Effector CD4-positive, alpha-beta T cell (primary cell): ENCODE measurements at places on chromosomes 3 and 15.

DNA sequence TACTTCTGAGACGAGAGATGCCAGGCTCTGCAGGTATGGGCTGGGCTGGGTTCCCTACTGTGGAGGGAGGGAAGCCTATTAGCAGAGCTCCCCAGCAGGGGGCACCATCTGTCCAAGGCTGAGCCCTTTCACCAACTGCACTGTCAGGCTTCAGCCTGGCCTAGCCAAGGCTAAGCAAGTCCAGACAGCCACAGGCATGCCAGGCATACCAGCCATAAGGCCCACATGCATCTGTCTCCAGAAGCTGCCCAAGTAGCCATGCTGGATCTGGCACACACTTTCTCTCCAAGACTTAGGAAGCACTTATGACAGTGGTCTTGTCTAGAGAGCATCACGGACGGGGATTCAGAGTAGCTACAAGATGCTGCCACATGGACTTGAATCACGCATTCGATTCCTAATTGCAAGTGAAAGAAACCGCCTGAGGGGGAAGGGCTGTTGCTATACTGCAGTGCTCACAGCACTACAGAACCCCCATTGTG, 28.3 kb downstream of the RUVBL1 start:
- DNase-seq, result peak; percentile 74

DNA sequence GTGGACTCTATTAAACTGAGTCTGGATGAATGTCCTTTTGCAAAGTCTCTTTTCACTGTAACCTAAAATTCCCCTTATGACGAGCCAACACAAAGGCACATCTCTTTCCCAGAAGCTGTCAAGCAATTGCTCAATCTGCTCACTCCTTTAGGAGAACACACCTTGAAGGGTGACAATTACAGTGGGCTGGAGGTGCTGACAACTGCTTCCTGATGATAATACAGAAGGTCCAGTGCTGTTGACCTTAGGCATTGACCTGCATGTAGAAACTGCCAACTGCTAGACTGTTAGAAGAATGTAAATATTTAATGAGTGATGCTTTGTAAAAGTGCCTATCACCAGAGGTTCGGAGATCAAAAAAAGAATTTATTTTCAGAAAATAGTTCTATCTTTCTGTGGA, 757.7 kb downstream of the GRM7 start:
- DNase-seq, result no peak

- no peak for DNase-seq
These were observed 16.5 kb upstream of the FGF7 start for GRCh38 chr15:49406352-49407118.

- DNase-seq, result peak; percentile 65
These were observed 1.5 kb downstream of the ARHGEF3 start for GRCh38 chr3:56800130-56800831.

DNA sequence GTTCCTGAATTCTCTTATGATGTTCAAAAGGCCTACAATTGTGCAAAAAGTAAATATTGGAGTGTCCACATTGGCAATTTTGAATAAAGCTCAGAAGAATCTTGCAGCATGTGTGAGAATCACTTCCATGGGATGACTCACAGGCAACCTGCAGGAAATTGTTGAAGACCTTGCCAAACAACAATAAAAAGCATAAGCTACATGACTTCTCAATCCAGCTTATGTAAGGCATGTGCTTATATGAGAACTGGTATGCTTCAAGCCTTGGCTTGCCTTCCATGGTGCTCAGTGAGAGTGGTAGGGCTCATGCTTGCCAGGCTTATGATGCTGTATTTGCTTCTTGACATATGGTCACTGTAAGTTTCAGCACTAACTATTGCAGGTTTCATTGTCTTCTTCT, 18.4 kb upstream of the BCHE start:
- no peak for DNase-seq

DNA sequence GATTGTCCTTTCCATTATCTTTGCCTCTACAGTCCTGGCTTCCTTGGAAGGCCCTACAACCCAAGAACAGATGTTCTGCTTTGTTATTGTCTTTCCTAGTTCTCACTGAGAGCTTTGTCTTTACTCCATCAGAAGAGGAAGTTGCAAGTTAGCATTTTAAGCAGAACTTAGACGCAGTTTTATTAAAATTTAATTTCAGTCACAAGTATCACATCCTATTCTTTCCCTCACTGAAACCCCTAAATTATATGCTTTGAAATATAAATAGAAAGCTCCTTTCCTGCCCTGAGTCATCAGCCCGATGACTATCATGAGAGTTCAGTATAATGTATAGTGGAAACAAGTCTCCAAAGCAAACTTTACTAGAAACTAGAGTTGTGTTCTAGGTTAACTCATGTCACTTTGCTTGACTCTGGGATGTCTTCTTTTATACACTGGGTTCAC, 291.2 kb upstream of the RBMS3 start:
- DNase-seq, result no peak

GRCh38 chr3:81339040-81339845, 422.2 kb downstream of the GBE1 start:
- no peak for DNase-seq

- no peak for DNase-seq
These were observed 1030.9 kb downstream of the NAALADL2 start for GRCh38 chr3:175890066-175890465.

- no peak for DNase-seq
These were observed 11.9 kb downstream of the UBL7 start for GRCh38 chr15:74449095-74449494.

DNA sequence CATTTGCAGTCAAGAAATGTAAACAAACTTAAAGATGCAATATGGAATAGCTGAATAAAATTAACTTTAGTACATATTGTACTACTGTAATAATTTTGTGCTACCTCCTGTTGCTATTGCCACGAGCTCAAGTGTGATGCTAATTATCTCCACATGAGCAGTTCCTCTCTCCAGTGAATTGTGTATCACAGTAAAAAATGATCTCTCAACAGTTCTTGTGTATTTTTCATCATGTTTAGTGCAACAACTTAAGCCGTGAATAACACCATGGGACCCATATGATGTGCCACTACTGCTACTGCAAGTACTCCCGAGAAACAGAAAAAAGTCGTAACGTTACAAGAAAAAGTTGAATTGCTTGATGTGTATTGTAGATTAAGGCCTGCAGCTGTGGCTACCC, 12.4 kb downstream of the RIOX2 start:
- DNase-seq, result no peak

- no peak for DNase-seq
These were observed 459.9 kb downstream of the RAP2B start for GRCh38 chr3:153621953-153622352.

- DNase-seq, result no peak
These were observed 498.2 kb downstream of the PYDC2 start for GRCh38 chr3:191958980-191959671.

- no peak for DNase-seq
These were observed 76.0 kb upstream of the LIMD1 start for GRCh38 chr3:45518376-45519135.

- DNase-seq, result no peak
These were observed 31.8 kb downstream of the USF3 start for GRCh38 chr3:113664523-113665094.

DNA sequence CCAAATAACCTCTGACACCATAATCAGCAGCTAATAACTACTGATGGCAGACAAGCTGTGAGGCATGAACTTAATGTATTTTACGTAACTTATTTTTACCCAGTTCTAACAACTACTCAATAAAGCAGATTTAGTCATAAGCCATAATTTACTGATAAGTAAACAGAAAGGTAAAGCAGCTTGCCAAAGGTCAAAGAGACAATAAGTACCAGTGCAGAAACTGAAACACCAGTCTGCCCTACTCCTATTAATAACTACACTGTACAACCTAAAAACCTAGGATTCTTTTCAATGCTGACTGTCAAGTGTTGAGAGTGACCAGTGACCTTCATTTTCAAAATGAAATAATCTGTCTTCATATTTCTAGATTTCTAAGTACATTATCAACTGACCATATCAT, 152.2 kb downstream of the NR2E3 start:
- DNase-seq, result no peak

DNA sequence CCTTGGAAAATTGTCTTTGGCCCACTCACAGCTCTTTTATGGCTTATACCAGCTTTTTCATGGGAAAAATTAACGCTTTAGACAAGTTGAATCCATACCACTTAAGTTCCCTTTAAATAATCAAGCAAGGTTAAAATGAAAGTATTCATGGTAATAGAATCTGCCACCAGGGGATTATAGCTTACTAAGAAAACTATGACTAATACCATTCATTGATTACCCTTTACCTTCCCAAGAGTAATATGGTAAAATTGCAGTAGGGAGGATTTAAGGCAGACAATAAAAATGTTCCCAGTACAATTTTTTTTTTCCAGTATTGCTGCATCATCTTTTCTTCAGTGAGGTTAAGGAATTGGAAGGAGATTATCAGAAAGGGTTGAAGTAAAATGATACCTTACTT, 641.1 kb upstream of the NAALADL2 start:
- DNase-seq, result no peak

DNA sequence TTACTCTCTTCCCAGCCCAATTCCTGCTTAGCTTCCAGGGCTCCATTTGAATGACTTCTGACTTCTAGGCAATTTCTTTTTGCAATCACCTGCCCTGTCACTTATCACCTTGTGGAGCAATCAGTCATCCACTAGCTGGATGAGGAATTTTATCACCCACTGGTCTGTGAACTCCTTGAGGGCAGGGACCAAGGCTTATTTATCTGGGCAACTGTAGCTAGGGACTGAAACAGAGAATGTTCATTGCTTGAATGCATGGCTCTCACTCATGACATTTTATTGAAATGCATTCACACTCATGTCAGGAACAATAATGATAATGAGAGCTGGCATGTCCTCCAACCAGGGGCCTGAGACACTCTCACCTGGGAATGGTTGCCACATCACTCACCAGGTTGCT, 15.5 kb downstream of the TNFAIP8L3 start:
- DNase-seq, result no peak

DNA sequence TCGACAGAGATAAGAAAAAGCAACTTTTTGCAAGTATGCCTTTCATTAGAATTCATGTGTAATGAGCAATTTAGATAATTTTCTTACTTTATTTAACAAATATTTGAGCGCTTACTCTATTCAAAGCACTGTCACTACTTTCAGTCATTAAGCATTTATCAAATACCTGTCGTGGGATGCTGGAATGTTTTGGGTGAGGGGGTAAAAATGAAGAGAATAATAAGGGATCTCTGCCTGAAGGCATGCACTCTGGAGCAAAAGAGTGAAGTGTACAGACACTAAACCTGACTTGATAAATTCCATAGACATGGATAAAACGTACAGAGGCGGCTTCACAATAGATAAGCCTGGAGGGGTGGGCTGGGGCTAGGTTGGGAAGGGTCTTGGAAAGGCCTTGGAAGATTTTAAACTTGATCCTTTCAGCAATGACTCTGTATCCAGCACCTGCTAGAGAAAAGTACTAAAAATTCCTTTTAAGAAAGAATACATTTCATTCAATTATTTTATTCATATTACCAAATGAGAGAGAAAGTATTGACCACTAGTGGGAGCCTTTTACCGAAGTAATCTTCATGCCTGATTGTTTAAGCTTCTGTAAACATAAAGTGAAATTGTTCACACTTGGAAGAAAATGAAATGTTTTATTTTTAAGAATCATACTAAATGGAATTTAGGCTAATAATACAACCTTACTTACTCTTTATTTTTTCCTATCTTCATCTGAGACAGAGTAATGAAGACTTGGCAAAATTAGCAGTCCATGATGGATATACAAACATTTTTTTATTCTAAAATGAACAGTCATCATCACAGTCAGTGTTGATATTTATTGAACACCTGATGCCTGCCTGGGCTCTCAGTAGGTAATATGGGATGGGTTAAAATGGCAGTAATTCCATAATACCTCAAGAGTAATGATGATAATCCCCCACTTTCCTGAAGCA, 113.2 kb downstream of the PPP2R3A start:
- DNase-seq, result no peak

DNA sequence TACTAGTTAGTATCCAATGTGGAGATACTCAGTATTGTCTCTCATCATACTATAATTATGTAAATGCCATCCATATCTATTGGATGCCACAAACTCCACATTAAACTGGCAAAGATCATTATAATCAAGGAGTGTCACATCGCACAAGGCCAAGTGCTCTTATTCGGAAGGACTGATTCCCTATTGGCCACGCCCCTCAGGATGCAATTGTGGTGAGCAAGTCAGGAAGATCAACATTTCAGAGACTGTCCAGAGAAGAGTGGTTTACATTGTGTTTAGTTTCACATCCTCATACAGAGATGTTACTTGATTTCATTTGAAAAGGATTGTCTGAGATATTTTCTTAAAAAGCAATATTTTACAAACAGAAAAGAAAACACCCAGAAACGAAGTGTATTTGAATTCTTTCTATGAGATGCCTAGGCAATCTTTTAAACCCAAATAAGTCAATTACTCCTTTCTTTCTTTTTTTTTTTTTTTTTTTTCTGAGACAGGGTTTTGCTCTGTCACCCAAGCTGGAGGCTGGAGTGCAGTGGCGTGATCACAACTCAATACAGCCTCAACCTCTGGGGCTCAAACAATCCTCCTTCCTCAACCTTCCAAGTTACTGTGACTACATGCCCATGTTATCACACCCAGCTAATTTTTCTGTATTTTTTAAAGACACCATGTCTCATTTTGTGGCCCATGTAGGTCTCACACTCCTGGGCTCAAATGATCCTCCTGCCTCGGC, 369.1 kb downstream of the RBMS3 start:
- no peak for DNase-seq

DNA sequence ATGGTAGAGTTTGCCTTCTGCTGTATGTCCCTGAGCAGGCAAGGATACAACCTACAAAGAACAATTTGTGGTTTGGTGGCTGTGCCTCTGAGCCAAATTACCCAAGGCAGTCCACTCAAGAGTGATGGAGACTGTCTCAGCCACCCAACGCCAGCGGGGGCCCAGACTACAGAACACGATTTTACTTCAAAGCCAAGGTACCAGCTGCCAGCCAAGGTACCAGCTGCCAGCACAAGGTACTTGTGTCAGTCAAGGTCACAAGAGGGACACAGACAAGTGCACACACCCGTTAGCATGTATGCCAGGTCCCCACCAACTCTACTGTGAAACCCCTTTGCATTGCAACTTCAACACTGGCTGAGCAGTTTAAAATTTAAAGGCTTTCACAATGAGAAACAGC, 23.5 kb downstream of the COLQ start:
- DNase-seq, result no peak

- DNase-seq, result no peak
These were observed 149.4 kb upstream of the SLC6A11 start for GRCh38 chr3:10666621-10667020.

DNA sequence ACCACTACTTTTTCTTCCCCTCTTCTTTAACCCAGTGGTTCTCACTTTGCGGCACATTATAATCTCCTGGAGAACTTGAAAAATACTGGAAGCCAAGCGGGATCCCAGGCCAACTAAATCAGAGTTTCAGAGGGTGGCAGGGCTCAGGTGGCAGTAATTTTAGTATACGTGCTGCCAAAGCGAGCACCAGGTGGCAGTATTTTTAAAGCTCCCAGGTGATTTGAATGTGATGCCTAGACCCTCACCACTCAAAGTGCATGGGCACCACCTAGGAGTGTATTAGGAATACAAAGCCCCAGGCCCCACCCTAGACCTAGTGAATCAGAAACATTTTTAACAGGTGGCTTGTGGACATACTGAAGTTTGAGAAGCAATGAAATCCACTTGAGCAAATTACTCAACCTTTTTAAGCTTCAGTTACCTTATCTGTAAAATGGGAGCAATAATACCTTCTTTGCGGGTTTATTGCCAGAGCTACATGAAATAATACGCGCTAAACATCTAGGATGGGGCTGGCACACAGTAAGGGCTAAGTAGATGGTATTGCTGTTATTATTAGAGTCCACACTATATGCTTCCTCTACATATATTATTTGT, 8.3 kb downstream of the B3GALNT1 start:
- DNase-seq, result no peak
